ENCODE measurements at places on chromosomes 2 and 18. TPM values are rescaled to one million over a fixed set of nuclear protein-coding genes. Genes with fewer than 3 reads are reported as not detected.

The CCDC142 gene
- 16.9 TPM for total RNA-seq

The CFAP210 gene
- total RNA-seq = not detected

The KCNIP3 gene
- under 0.01 TPM for total RNA-seq

The SLC35F5 gene
- 89.8 TPM for total RNA-seq

- DNase-seq = peak; percentile 61
These were observed 164.1 kb downstream of the KIAA1328 start for GRCh38 chr18:36993068-36993467.

DNA sequence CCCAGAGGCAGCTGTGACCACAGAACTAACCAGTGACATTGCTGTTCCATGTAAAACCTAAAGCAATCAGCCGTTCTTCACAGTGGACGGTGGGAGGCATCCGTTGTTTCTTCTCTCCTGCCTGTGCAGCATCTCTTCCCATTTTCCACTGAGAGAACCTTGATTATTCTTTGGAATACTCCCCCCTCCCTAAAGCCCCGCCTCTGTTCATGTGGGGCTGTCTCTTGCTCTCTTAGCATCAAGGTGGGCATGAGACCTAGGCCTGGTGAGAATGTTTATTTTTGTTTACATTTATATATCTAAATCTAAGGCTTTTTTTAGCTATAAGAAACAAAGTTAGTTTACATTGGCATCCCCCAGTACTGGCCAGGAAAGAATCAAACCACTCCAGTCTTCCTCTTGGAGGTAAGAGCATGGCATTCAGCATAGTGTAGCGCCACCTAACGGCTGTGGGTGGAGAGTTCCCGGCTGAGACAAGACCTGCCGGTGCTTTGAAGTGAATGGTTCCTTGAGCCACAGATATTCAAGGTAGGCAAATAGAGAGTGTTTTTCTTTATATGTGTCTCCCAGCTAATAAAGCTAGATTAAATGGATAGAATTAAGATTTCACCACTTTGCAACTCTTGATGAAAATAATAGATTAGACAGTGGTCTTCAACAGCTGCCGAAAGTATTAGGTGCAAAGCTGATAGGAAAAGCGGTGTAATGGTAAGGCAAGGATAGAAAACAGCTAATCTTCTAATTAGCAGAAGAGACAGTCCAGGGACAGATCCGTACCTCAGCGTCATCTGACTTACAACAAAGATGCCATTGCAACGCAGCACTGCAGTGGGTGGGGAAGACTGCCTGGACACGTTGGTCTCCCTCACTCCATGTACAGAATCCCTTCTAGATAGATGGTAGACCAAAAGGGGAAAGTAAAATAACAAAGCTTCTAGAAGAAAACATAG is 219.6 kb upstream of the RAB12 start:
- peak; percentile 90 for DNase-seq

DNA sequence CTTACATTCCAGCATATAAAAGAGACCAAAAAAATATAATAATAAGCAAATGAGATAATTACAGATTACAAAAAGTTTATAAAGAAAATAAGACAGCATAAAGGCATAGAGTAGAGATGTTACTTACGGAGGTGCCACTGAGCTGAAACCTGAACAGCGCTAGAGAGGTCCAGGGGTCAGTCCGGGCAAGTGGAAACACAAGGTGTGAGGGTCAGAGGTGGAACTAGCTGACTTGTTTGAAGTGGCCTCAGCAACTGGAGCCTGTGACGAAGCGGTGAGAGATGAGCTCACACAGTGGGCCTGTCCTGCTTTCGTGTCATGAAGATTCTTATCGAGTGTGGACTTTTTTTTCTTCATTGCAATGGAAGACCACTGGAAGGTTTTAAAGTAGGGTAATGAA is 288.3 kb upstream of the TANK start:
- DNase-seq = no peak

GRCh38 chr2:167134381-167135072 is 246.2 kb downstream of the XIRP2 start:
- no peak for DNase-seq

DNA sequence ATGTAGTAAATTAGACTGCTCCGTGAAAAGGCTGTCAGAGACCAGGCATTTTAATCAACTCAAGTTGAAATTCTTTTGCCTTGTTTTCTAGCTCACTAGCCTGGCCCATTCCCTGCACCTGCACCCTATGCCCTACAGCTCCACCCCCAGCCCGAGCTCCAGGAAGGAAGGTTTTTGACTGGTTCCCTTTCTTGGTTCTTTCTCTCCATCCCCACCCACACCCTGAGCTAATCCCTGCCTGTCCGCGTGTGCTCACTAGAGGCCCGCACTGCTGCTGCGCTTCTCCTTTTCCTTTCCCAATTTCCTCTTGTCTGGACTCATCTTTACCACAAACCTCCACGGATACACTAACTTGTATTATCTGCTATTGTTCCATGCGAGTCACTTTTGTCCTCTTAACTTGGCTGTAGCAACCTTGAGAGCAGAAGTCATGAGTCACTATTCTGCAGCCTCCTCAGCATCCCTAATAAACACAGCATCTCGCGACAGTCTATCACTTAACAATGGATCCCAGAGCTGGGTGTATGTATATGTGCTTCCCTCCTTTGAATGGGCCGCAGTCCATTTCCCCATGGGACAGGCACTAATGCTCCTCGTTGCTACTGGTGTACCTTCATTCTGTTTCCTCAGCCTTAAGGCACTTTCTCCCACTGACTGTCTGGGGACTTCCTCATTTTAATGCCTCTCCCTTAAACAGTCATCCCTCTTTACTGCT is 36.5 kb downstream of the COLEC12 start:
- DNase-seq = no peak

- no peak for DNase-seq
These were observed 376.3 kb upstream of the MYT1L start for GRCh38 chr2:2707206-2707991.

DNA sequence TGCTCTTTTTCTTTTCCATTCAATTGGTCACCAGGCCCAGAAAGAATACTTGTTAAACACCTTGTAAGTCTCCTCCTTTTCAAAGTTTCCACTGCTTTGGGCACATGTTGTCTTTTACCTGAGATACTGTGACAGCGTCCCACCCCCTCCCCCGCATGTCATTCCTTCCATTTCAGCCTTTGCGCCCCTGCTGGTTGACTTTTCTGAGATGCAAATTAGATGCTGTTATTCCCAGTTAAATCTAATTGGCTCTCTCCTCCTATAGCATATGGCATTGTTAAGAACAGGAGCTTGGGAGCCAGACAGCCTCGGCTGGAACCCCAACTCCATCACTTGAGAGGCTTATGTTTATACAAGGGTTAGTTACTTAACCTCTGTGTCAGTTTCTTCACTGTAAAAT is 80.3 kb upstream of the GAREM1 start:
- DNase-seq = peak; percentile 2

DNA sequence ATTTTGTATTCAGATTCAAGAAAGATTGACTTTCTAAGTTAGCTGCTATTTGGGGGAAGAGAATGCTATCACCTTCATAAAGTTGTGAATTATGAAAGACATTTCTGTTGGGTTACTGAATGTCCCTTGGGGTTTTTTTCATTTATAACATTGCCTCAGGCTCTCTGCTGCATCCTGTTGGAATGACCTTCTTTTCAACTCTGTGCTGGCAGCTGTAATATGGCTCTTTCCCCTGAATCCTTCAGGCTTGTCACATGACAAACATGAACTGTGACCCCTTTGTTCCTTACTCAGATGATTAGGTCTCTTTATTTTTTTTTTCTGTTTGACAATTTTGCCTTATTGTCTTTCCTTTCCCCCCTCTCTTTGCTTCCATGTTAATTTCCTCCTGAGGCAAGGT is 159.8 kb downstream of the TAF4B start:
- DNase-seq = peak; percentile 71

DNA sequence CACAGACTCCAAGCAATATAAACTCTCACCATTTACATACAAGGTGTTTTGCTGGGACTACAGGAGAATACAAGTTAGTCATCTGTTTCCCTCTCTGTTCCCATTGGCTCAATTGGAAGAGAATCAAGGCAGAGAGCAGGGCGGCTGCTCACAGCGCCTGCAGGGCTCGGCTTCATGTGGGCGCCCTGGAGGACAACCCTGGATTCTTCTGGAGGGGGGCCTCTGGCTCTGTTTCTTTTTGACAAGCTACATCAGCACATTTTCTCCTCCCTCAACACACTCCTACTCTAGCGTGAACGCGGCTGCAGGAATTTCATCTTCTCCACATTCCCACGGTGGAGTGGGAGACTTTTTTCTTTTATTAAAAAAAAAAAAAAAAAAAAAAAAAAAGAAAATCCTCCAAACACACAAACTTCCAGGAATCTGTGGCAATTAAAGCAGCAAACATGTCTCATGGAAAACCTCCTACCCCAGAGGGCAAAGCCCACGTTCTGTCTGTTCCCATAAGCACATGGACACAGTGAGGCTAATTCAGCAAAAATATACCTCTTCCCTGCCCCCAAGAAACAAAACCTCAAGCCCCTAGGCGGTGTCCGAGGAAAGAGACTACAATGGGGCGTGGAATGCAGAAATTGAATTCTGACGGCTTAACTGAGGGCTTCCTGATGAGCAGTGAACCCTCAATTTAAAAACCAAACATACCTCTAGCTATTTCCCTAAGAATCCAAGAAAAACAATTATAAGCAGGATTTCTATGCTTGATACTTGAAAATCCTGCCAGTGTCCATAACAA is 50.6 kb downstream of the PARD6G start:
- DNase-seq = peak; percentile 73

DNA sequence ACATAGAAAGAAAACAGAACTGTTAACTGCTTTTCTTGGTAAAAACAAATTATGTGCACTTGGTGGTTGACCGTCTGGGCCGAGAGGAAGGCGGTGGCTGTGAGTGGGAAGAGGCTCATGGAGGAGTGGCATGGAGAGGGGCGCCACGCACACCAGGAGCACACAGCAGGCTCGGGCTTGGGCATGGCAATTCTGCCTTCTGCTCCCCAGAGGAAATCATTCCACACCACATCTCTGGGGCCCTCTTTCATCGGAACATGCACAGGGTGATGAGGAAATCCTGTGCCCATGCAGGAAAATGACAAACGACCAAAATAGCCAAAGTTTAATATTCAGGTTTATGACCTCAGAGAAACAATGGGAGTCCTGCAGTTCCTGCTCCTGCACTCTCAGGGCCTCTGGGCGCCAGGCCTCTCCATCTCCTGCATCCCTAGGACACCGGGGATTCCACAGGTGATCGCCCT is 26.4 kb downstream of the WDFY1 start:
- DNase-seq = peak; percentile 73

DNA sequence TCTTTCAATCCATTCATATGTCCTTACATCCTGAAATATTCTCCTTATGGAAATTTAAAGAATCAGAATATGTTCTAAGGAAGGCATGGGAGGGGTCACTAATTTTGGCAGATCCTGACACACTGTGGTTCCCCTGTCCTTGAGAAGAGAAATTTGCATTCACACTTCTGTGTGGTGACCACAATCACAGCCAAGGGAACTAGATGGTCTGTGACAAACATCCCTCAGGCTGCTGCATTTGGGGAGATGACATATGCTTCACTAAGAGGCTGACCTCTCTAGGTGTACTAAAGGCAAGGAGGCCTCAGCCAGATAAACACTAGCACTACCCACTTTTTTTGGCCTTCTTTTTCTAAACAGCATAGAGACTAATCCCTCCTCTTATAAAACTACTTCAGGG is 129.6 kb downstream of the MREG start:
- no peak for DNase-seq

DNA sequence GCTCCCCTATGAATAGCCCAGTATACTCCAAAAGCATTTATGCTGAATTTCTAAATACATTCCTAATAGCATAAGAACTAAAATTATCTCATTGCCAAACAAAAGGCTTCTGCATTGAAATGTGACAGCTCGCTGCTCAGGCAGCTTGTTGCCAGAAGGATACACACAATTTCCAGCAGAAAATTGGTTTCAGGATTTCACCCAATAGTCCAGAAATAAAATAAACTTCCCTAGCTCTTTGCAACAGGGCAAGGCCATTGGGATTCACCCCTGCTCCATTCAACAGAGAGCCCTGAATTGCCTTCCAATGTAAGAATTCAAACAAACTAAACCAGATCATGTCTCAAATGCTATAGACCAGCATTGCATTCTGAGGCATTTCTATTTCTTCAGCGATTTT is 70.7 kb downstream of the RBM43 start:
- DNase-seq = no peak

- no peak for DNase-seq
These were observed 25.3 kb downstream of the SMAD7 start for GRCh38 chr18:48925491-48925780.

GRCh38 chr18:36352384-36352783 is 54.9 kb downstream of the FHOD3 start:
- peak; percentile 83 for DNase-seq

GRCh38 chr18:37160038-37160820 is 331.3 kb downstream of the KIAA1328 start:
- no peak for DNase-seq

DNA sequence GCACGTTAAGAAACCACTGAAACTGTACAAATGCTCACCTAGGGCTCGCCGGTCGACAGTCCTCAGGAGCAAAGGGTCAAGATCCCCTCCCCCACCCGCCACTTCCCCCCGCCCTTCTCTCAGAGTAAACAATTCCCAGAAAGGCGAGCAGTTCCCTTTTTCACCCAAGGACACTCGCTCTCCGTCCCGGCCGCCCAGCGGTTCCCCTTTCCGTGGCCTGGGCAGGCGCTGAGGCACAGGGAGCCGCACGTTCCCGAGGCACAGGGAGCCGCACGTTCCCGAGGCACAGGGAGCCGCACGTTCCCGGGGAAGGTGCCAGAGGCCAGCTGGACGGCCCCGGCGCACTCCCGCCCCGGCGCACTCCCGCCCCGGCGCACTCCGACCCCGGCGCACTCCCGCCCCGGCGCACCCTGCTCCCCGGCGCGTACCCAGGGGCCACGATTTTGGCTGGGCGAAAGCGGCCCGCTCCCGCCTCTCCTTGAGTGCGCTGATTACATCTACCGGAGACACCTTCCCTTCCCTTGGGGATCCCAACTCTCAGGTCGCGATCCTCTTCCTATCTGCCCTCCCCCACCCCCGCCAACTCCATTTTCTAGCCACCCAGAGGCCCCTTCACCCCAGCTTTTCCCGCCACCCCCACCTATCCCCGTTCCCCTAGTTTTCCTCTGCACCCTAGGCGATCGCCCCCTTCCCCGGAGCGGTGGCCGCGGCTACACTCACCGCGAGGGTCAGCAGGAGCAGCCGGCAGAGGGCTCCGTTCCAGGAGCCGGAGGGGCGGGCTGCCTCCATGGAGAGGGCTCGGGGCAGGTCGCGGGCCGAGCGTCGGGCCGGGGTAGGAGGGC is 817 bp downstream of the DSC2 start:
- no peak for DNase-seq

GRCh38 chr2:225735844-225736243 is 336.3 kb downstream of the NYAP2 start:
- no peak for DNase-seq
